ENCODE measurements at places on chromosomes 1 and 21.

GRCh38 chr1:29124366-29125236, 898 bp upstream of the TMEM200B start:
- no peak for DNase-seq

- DNase-seq, result no peak
These were observed 26.6 kb downstream of the MATN1 start for GRCh38 chr1:30696831-30697230.

DNA sequence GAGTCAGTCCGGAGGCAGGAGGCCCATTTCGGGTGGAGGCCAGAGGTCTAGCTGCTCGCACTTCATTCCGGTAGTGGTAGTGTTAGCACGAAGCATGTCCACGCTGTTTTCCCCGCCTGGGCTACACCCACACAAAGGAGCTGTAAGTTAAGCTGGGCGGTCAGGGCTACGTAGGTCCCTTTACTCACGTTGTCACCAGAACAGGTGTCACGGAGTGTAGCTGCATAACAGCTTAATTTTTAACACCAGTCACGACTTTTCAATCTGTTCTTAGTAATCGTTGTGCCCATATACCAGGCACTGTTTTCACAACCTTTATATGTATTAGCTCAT, 15.6 kb downstream of the HLX start:
- DNase-seq, result no peak

- DNase-seq, result no peak
These were observed 77.5 kb downstream of the MAST2 start for GRCh38 chr1:45880930-45881329.

GRCh38 chr1:107491582-107491981, 350.7 kb downstream of the NTNG1 start:
- no peak for DNase-seq

- DNase-seq, result no peak
These were observed 7.5 kb downstream of the MX2 start for GRCh38 chr21:41369105-41369919.

GRCh38 chr21:31142600-31142999, 104.3 kb upstream of the KRTAP19-8 start:
- DNase-seq, result peak; percentile 16

- peak; percentile 87 for DNase-seq
These were observed 5.3 kb upstream of the P3R3URF start for GRCh38 chr1:46181343-46182260.

- DNase-seq, result no peak
These were observed 35.2 kb downstream of the RRP1 start for GRCh38 chr21:43824333-43825241.

DNA sequence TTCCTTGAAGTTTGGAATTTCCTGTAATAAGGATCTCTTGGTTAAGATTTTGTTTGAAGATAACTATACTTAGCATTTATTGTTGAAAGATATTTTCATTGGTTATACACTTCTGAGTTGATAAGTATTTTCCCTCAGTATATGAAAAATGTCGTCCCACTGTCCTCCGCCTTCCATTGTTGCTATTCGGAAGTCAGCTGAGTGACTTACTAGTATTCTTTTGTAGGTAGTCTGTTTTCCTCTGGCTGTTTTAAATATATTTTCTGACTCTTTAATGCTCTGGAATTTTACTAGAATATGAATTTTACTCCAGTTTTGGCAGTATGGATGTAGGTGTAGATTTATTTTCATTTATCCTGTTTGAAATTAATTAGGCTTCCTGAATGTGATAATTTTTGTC, 498.7 kb upstream of the NFIA start:
- DNase-seq, result no peak

- DNase-seq, result no peak
These were observed 9.9 kb downstream of the PRKCZ start for GRCh38 chr1:2060072-2060471.

- DNase-seq, result no peak
These were observed 67.7 kb downstream of the MPZL1 start for GRCh38 chr1:167789501-167789900.

GRCh38 chr1:116537040-116537831, 33.6 kb downstream of the CD58 start:
- DNase-seq, result no peak

DNA sequence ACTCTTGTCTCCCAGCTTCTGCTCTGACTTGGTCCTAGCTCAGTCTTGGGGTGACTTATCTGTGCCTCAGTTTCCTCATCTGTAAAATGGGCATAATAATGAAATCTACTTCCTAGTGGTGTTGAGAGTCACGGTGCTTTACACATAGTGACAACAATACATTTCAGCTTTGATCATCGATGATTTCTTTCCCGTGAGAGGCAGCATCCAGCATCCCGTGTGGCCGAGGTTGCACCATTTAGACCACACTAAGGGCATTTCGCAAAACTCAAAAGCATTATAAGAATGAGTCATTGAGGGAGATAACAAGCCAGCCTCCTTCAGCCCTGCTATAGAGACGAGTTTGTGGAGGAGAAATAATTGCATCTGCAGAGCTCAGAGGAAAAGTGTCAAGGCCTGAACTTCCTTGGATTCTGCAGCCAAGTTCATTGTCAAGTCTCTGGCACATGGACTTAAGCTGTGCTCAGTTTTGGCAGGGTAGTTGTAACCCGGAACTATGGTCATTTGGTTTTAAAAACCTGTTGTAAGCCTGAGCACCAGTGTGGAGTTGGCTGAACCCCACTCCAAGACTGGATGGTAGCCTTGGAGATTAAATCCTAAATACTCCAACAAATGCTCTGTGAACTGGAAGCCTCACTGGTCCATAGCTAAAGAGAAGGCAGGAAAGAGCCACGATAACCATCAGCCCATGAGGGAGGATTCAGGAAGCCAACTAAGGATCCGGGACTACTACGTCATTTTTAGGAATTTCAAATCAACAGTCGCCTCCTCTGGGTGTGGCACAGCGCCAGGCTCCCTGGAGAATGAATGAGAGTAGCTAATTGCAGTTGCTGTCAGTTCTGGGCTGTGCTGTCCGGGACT, 64.2 kb downstream of the TCP10L start:
- peak; percentile 32 for DNase-seq

DNA sequence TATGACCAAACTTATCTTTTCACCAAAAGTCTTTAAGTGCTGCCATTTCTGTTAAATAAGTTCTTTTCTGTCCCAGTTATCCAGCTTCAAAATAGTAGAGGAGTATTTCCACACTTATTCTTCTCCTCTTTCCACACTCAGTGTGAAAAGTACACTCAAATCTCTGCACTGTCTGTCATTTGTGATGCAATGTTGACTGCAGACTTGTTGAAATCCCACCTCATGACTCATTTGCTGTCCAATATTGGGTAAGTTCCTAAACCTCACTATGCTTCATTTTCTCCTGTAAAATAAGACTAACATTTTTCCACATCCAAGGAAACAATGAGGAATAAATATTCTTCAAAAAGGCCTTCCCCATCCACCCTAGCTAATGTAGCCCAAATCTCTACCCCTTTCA, 17.5 kb downstream of the LRRIQ3 start:
- no peak for DNase-seq

GRCh38 chr1:22344329-22344630, 107.4 kb upstream of the ZBTB40 start:
- no peak for DNase-seq

GRCh38 chr1:248791010-248791409, 34.7 kb downstream of the SH3BP5L start:
- DNase-seq, result no peak

GRCh38 chr1:54806931-54807611, 5.9 kb upstream of the TTC22 start:
- DNase-seq, result no peak

DNA sequence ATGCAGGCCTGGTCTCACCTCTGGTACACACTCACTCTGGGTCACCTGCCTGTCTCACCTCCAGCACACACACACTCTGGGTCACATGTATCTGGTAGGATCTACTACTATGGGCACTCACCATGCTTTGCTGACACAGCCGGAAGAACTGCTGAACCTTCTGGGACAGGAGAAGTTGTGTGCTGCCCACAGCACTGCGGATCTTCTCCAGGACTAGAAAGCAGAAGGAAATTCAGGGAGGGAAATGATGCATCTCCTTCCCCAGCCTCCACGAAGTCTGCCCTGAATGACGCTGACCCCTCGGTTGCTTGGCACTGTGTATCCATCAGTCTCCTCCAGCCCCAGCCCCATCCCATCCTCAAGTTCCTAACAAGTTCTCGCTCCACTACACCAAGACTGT, 7.9 kb upstream of the SMIM12 start:
- DNase-seq, result no peak

GRCh38 chr1:57065442-57065841, 99.6 kb upstream of the C8B start:
- DNase-seq, result no peak

DNA sequence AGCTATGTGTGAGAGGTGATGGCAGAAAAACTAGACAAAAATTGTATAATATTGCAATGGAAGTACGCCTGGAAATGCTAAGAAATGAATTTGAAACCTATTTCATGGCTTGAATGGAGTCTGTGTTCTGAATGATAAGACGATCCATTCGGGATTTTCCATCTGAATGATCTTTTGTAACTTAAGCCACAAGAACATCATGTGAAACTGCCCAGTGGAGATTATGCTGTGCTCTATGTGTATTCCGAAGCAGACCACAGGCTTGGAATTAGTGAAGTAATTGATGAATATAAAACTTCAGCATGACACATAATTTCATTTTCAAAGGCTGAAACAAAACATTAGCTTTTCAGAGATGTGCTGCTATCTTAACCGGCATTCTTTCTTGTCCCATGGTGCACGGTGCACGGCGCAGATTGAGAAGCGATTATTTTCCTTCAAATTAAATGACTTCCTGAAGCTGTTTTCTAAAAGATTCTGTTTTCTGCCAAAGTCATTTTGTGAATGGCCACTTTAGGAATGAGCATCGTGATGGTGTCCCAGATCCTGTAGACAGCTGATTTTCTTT, 652.9 kb downstream of the PLA2G4A start:
- no peak for DNase-seq

DNA sequence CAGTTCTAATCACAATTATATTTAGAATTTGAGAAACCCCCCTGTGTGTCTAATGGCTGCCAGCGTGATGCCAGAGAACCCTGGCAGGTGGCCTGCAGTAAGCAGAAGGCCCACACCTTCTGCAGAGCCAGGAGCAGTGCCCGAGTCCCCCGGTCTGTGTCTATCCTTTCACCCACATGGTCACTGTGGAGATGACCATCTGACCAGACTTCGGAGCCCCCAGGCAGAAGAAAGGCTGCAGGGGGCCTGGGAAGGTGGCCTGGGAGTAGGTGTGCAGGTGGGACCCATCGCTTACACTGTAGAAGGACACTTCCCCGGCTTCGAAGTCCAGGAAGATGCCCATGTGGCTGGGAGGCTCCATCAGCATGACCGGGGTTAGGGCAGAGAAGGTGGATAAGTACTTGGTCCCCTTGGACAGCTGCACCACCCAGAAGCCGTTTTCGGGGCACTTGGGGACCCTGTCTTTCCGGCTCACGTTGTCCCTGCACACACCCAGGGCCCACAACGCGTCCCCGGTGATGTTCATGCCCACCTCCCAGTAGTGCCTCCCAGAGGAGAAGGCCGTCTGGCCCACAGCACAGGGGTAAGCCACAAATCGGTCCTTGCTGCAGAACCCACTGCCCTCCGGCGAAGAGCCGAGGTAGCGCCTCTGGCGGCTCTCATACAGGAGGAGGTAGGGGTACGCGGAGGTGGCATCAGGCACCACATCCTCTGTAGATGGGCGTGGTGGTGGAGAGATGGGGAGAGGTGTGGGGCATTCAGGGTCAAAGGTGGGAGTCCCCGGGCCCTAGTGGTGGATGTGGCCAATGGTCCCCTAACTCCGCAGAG, 1.6 kb upstream of the TRIM11 start:
- no peak for DNase-seq

- DNase-seq, result no peak
These were observed 37.3 kb downstream of the VANGL2 start for GRCh38 chr1:160437432-160438316.

- DNase-seq, result peak; percentile 50
These were observed 353.9 kb upstream of the C1orf174 start for GRCh38 chr1:4253935-4254334.

DNA sequence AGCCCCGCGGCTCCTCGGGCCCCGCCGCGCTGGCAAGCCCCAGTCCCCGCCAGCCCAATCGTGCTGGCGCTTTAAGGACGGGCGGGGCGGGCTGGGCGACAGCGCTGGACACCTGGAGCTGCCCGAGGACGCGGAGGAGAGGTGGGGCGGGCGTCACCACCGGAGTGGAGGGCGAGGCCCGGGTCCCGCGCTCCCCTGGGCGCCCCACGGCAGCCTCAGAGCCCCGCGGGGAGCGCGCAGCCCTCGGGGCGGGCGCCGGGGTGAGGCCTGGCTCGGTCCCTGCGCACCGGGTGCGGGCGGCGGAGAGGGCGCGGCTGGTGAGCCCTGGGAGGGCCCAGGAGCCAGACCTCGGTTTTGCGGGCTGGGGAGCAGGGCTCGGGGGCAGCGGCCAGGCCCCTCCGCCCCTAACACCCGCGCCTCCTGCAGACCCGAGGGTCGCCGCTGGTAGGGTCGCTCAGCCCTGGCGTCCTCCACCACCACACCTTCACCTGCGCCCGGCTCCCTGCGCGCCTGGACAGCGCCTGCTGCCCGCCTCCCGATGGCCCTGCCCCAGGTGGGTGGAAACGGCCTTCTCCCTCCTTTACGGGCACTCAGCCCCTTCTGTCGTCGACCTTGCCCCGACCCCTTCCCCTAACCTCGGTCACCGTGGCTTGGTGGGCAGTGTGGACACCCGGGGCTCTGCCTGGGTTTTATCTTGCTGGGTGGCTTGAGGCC, at the start of gene TMEM61:
TSS of gene TMEM61 (plus strand) at position 101 of the 714 bp plus-strand sequence. CDS start at position 539, 438 bp downstream.
- no peak for DNase-seq

- no peak for DNase-seq
These were observed 8.4 kb downstream of the TIPRL start for GRCh38 chr1:168187177-168187576.

GRCh38 chr1:180973369-180973768, 49.3 kb downstream of the STX6 start:
- no peak for DNase-seq

- no peak for DNase-seq
These were observed 46.6 kb downstream of the NEK7 start for GRCh38 chr1:198203434-198203833.

GRCh38 chr1:39954324-39954869, 548 bp upstream of the MFSD2A start:
- no peak for DNase-seq

DNA sequence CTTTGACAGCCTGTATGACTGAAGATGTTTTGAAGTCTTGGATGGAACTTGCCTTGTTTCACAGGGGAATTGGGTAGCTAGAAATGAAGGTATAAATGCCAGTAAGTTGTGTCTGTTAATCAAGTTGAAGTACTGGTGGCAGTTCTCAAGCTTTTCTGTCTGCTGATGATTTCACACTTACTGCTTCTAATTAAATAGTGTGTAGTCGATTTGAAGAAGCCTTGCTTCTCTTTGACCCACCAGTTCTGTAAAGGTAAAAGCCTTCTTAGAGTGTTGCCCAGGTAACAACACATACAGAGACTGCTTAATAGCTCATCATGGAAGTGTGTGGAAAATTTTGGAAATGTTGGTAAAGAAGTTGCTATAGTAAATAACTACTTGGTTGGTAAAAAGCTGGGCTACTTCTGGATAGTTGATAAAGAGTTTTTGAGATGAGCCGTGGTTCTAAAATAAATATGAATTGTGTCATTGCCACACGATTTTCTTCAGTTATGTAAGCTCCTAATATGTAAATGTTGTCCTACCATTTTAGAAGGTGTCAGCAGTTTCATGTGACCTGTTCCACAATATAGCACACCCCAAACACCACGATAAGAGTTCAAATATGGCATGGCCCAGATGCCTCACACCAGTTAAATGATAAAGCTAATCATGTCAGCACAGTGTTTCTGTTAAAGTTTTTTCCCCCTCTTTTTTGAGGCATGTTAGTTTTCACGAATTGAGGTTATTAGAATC, 7.4 kb downstream of the RABGAP1L start:
- no peak for DNase-seq
